ENCODE measurements at places on chromosomes 7 and 10. TPM values are rescaled to one million over a fixed set of nuclear protein-coding genes. Genes with fewer than 3 reads are reported as not detected.

DNA sequence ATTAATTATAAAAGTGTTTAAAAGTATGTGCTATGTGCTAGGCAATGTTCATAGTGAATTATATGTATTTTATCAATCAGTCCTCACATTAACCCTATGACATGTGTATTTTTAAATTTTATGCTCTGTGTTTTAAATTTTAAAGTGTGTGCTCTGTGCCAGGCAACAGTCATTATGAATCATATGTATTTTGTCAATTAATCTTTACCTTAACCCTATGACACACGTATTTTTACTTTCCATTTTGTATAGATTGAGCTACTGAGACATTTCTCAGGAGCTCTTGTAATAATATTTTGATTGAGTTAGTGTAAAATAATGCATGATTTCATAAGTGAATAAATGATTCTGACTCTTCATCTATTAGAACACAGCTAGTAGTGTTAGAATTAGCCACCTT, 117.8 kb downstream of the THSD7A start:
- DNase-seq: no peak

GRCh38 chr10:70432101-70432500, 9.4 kb downstream of the NODAL start:
- no peak for DNase-seq

DNA sequence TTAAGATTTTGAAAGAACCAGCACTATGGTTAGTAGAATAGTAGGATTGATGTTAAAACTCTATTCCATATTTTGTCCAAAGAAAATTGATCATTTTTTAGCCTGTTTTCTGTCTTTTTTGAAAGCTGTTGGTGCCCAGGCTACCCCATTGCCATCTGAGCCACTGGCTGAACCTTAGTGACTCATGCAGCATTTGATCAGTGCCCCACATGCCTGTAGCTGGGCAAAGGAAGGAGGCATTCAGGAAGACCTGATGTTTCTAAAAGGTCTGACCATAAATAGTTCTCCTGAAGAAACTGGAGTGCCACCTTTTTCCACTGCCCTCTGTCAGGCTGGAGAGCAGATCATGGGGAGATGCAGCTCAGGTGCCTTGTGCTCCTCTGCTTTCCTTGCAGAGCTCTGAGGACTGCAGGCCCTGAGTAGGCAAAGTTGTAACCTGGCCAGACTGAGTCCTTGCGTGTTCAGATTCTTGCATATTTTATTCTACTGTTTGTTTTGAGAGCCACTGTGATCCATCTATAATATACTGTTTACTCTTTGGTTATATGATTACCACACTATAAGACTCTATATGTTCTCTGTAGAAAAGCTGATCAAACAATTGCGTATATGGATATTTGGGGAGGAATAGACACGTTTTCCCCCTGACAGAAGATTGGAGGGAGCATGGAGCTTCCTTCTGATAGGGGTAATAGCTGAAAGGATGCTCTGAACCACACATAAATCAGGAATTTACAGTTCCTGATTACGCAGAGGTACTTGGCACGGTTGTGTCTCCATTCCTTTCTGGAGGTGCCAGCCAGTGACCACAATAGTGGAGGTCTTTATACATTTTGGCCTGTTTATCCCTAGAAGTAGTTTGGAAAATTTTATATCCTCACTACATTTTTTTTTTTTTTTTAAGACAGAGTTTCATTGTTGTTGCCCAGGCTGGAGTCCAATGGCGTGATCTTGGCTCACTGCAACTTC, 48.9 kb upstream of the GJD4 start:
- DNase-seq: peak; percentile 14

DNA sequence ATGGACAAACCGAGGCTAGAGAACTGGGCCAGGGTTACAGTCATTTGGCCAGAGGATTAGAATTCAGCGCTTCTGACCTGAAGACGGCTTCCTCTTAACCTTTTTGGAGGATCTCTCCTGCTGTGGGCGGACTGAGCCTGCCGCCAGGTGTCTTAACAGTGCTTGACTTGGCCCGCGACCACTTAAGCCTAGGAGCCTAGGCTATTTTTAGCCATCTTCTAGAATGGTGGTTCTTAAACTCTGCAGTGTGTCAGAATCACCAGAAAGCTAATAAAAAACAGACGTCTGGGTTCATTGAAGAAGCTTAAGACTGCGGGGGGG, 722 bp downstream of the MDH2 start:
- peak; percentile 20 for DNase-seq

The FRAT1 gene
- 5.9 TPM for total RNA-seq

The GAD2 gene
- not detected for total RNA-seq

All from MG63 (cell line).